GM23338 (cell line): ENCODE measurements at places on chromosomes 7 and 10.

- DNase-seq: no peak
Observed at GRCh38 chr7:1101563-1102431, 13.9 kb downstream of the GPER1 start.

DNA sequence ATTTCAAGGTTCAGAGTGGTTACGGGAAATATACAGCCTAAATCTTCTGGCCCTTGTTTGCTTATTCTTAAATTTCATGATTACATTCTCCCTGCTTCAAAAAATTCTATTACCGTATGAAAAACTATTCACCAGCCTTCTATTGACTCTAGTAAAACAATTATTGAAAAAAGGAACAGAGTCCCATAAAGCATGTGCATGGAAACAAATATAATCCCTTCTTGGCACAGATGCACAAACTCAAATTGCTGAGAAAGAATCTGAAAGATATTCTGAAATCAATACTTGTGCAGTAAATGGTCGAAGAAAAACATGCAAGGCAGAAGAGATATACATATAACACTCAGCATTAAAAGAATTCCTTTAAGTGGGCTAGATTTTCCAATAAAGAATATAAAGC lies 83.6 kb downstream of the LRRN3 start:
- no peak for DNase-seq

- peak; percentile 63 for DNase-seq
Observed at GRCh38 chr10:6279540-6280267, 77.0 kb downstream of the PFKFB3 start.

DNA sequence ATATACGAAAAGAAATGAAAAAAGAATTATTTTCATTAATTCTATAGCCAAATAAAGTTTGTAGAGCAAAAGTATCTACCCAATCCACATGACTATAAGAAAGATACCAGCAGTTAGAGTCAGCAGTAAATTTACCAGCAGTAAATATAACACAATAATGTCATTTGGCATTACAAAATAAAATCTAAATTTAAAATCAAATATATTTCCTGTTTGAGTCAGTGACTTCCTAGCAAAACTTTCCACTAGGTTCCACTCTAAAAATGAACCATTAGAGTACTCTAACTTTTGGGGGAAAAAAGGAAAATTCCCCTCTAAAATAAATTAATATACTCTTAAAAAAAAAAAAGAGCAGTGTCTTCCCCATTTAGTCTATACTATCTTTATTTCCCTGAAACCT lies 144.8 kb downstream of the CPEB3 start:
- no peak for DNase-seq

- no peak for DNase-seq
Observed at GRCh38 chr7:91945476-91945875, 4.8 kb downstream of the AKAP9 start.

- no peak for DNase-seq
Observed at GRCh38 chr10:49742683-49743463, 19.2 kb downstream of the OGDHL start.

GRCh38 chr7:36360244-36360643 lies 29.4 kb upstream of the ANLN start:
- DNase-seq: peak; percentile 64

DNA sequence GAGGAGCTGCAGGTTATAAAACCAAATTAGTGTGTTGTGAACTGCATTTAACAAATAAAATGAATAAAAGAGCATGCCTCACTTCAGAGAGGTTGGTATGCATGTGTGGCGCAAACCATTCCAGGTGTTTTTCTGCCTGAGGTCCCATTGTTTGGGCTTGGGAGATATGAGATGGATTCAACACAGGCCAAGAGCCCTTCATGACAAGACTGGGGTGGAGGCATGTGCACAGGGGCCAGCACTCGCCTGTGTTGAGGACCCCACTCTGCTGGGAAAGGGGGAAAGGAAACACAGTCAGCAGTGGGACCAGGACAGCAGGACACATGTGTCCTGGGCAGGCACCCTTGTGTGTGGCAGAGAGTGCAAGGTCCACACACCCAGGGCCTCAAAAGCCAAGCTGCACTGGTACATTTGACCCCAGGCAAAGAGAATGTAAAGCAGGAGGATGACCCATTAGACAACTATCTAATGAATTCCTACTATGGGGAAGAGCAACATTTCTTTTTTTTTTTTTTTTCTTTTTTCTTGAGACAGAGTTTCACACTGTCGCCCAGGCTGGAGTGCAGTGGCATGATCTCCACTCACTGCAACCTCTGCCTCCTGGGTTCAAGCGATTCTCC lies 9.2 kb upstream of the SLC18A3 start:
- DNase-seq: no peak

DNA sequence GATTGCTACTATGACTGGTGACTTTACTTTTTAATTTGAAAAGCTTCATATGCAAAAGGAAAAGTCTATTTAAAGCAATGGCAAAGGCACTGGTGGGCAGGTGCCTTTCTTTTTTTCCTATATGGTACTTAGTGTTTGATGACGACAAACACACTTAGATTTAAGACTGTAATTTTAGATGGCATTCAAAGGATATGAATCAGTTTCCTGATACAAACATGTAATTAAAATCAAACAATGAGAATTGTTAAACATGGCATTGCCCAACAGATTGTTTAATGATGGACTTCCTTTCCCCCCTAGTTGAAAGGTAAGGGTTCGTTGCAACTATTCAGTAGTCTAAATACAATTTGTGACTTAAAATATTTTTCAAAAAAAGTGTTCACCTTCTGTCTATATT lies 106.5 kb upstream of the SEMA3C start:
- DNase-seq: no peak

DNA sequence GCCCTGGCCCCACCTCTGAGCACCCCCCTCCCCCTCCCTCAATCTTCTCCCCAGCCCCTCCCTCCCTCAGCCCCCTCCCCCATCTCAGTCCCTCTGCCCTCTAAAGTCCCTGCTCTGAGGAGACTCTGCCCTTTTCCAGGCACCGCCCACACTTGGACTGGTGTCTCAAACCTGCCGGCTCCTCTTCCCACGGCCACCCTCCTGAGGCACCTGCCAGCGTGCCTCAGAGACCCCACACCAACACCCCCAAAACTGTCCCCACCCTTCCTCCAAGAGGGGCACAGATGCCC lies 34.6 kb upstream of the HSPB1 start:
- peak; percentile 60 for DNase-seq

- no peak for DNase-seq
Observed at GRCh38 chr7:20235288-20235687, 18.1 kb upstream of the MACC1 start.

DNA sequence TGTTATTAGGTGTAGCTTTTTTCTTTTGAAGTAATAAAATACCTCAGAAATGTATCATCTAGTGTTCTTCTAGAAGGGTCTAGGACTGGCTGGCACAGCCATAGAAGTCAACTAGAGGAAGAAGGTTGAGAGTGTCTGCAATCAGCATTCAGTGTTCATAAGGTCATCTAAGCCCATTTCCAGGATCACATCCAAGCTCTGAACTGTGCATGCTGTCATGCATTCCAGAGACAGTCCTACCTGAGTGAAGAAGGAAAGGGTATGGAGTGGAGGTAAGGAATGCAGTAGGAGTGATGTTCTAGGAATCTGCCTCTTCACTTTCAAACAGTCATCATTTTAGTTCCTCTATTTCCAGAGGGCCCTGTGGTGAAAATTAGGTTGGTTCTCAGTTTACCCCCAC lies 789.7 kb downstream of the GATA3 start:
- no peak for DNase-seq

DNA sequence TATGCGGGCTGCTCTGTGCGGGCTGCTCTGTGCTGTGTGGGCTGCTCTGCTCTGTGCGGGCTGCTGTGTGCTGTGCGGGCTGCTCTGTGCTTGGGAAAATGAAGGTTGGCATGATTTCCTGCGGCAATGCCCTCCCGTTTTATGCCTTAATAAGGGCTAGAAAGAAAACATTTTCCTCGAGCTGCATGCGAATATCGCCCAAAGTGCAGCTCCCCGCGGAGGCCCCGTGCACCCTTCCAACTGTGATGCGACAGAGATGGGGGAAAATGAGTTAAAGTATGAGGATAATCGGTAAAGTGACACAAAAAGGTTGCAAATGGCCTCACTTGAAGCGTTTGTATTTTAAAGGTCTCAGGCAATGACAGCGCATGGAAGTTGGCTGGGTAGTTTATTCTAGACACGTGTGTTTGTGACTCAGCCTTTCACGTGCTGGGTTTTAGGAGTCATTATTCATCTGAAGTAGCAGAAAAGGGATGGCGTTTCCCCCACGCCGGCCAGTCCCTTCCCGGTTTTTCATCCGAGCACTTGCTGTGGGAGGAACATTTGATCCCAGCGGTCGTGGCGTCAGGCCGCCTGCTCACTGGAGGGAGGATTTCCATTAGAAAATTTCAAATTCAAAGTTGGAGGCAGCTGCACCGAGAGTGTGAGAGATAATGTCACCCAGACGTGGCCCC lies 220.7 kb downstream of the ADARB2 start:
- DNase-seq: no peak

DNA sequence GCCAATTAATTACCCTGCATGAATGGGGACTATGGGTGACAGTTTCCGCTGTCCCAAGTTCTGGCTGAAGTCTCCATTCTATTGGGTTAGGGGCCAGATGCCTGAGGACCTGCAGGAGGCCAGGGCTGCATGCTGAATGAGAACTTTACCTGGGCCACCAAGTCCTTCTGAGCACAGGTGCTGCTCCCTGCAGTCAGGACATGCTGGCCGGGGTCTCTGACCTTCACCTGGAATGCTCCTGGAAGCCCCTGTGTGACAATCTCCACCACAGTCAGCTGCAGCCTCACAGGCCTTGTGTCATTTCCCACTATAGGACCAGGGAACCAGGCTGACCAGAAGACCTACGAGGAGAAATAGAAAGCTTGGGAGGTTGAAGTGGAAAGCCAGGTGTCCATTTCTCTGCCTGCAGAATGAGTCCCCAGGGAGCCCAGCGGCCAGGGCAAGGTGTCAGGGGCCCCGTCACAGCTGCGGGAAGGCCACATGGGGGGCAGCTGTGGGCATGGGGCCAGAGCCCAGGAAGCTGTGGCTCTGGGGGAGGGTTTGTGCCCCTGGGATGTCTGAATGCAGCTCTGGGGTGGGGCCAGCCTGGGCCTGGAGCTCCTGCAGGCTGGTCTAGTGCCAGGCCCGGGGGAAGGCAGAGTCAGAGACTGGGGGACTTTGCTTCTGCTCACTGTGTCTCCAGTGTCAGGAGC lies 5.6 kb upstream of the GIMAP8 start:
- no peak for DNase-seq

DNA sequence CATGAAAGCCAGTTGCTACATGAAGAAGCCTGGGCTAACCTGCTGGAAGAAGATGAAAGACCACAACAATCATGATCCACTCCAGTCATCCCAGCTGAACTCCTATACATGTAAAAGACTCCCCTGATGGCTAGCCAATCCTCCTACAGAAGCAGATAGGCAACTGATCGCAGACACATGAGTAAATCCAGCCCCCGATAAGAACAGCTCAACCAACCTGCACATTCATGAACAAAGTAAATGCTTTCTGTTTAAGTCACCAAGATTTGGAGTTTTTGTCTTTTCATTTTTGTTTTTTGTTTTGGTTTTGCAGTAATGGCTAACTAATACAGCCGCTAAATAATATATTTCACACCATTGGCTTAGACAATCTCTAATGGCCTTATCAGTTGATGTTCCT lies 53.7 kb downstream of the PRLHR start:
- DNase-seq: no peak

DNA sequence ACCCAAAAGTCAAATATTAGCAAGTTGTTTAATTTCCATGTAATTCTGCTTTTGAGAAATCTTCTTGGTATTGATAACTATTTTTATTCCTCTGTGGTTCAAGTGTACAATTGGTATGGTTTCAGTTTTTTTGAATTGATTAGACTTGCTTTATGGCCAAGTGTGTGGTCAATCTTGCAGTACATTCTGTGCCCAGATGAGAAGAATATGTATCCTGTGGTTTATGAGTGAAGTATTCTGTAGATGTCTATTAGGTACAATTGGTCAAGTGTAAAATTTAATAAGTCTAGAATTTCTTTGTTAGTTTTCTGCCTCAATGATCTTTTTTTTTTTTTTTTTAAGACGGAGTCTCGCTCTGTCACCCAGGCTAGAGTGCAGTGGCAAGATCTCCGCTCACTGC lies 36.6 kb upstream of the C7orf33 start:
- DNase-seq: no peak

DNA sequence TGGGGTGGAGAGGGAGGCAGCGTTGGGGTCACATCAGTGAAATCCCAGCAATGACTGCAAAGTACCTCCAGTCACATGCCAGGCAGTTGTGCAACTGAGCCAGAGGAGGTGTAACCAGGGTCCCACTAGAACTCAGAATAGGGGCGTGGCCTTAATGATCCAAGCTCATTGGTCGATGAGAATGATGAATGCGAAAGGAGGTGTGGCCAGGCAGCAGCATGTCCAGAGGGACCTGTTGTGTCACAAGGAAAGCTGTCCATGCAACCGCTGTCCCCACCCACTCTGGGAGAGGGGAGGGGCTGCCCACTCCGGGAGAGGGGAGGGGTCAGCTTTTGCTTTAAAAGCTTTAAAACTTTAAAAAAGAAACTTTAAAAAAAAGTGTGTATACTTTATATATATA lies 25.3 kb upstream of the MTPAP start:
- peak; percentile 97 for DNase-seq

- no peak for DNase-seq
Observed at GRCh38 chr10:29634105-29634504, 666 bp downstream of the SVIL start.

- no peak for DNase-seq
Observed at GRCh38 chr10:130491693-130492050, 355.5 kb downstream of the GLRX3 start.
